ENCODE measurements at places on chromosomes 7 and 10.

GRCh38 chr10:22605168-22605567 is 109.2 kb downstream of the PIP4K2A start:
- no peak for DNase-seq

- no peak for DNase-seq
These were observed 6.2 kb upstream of the CELF2 start for GRCh38 chr10:11011436-11011835.

GRCh38 chr7:28067171-28067570 is 113.4 kb downstream of the JAZF1 start:
- DNase-seq: no peak

DNA sequence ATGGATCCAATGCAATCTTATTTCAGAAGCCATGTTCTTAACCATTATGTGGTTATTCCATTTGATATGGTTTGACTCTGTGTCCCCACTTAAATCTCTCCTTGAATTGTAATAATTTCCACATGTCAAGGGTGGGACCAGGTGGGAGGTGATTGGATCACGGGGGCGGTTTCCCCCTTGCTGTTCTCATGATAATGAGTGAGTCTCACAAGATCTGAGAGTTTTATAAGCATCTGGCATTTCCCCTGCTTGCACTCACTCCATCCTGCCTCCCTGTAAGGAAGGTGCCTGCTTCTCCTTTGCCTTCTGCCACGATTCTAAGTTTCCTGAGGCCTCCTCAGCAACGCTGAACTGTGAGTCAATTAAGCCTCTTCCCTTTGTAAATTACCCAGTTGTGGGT is 32.0 kb upstream of the TSPAN13 start:
- no peak for DNase-seq

DNA sequence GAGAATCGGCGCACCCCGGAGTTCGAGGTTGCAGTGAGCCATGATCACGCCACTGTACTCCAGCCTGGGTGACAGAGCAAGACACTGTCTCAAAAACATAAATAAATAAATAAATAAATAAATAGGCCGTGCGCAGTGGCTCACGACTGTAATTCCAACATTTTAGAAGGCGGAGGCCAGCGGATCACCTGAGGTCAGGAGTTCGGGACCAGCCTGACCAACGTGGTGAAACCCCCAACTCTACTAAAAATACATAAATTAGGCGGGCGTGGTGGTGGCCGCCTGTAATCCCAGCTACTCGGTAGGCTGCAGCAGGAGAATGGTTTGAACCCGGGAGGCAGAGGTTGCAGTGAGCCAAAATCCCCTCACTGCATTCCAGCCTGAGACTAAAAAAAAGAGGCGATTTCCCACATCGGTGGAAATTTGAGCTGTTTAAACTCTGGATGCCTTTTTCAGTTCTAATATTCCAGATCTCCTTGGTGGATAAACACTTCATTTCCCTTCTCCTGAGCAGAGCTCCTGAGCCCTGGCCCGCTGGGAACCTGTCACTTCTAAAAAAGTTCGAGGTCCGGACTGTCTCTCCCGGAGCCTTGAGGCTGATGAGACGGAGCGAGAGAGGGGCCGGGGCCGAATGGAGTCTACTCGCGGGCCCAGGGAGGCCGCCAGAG is 2.0 kb upstream of the NFKB2 start:
- peak; percentile 68 for DNase-seq

DNA sequence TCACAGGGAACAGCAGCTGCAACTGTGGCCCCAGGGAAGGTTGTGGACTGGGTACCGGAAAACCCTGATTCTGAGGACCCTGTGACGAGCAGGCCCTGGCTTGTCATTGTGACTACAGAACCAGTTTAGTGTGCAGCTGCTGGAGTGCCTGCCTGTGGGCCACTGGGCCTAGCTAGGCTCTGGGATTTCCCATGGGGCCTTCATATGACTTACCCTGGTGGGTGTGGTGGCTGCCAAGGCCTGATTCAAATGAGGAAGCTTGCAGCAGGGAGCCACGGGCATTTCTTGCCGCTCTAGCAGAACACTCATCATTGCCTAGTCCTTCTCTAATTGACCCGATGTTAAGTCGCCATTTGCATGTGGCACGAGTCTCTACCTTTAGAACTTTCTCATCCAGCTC is 14.7 kb upstream of the CAMK2G start:
- peak; percentile 92 for DNase-seq

- DNase-seq: no peak
These were observed 12.7 kb upstream of the GSAP start for GRCh38 chr7:77428777-77429231.

DNA sequence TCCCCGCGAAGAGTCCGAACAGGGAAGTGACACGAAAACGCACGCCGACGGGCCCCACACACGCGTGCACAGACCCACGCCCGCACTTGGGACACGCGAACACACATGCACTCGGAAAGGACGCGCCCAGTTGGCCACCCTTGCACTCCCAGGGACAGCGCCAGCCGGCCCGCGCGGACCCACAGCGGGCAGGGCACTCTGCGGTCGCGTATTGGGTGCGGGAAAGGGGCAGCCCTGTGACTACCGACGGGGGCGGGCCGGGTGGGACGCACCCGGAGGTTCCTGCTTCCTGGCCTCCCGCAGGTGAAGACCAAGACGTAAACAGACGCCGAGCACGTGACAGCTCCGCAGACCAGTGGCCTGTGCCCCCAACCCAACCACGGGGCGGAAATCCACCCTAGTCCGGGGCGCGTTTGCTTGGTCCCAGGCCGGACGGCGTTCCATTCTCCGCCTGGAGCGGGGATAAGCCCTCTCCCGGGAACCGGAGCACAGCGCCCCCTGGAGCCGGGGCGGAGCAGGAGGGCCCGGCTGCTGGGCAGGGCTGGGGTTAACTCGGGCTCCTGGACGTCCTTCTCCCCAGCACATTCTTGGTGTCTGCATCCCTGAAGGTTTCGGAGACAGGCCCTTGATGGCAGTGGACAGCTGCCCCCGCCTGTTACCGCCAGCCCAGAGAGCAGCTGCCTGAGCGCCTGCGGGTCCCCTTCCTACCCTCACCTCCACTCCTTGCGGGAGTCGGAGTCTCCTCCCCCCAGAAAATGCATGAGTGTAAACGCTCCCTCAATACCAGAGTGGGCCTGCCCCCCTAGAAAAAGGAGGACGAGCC is 2.0 kb upstream of the LZTS2 start:
- DNase-seq: peak; percentile 94

DNA sequence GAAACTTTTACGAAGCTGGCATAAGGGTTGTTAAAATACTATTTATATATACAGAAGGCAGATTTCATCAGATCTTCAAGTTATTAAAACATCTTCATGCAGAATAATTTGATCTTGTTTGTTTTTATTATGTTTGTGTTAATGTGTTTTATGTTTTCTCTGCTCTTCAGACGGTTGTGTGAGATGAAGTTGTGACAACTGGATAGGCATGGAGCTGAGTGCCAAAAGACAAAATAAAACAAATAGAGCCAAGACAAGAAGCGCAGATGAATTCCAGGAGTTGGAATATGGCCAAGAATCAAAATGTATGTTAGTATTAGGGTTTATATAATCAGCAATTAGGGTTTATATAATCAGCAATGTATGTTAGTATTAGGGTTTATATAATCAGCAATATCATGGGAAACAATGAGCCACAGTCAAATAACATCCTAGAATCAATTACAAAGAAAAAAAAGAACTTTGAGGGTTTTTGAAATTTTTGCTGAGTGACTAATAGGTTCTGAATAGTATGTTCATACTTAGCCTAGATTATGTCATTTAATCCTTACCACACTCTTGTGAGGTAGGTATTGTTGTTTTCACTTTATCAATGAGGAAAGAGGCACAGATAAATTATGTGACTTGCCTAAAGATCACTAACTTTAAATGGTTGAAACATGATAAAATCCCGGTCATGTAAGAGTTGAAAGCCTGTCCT is 488.0 kb upstream of the STEAP1 start:
- no peak for DNase-seq

- peak; percentile 60 for DNase-seq
These were observed 20.0 kb upstream of the LIMK1 start for GRCh38 chr7:74063646-74064045.

DNA sequence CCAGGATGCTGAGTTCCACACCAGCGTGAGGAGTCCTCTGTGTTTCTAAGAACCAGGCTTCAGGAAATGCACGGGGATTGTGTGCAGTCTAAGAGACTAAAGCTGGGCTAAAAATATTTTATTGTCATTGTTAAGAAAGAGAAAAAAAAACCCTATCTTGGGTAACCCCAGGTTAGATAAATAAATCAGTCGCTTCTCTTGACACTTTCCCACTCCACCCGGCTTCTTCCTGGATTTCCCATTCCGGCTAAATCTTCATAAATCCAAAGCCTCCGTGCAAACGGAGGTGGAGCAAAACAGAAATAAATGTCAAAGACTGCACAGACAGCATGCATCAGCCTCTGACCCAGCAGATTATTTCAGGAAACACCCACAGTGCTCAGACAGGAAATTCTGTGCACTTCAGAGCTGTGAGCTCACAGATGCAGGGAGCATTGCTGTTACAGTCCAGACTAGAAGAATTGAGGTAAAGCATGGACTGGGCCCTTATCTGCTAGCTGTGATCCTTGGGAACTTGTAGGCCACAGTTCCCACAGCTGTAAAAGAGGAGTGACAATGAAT is 44.8 kb upstream of the GRID1 start:
- DNase-seq: no peak

DNA sequence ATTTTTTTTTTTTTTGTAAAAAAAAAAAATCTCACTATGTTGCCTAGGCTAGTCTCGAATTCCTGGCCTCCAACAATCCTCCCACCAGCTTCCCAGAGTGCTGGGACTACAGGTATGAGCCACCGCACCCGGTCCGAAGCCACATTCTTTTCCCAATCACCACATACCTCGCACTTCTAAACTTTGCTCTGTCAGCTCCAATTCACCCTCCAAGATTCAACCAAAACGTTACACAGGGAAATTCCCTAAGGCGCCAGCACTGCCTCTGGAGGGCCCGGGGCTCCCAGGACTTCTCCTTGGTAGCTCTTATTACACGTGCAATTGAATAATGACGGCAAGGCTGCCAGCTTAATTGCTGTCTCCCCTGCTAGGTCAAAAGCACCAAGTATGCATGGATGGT is 10.3 kb upstream of the DNAAF5 start:
- no peak for DNase-seq

DNA sequence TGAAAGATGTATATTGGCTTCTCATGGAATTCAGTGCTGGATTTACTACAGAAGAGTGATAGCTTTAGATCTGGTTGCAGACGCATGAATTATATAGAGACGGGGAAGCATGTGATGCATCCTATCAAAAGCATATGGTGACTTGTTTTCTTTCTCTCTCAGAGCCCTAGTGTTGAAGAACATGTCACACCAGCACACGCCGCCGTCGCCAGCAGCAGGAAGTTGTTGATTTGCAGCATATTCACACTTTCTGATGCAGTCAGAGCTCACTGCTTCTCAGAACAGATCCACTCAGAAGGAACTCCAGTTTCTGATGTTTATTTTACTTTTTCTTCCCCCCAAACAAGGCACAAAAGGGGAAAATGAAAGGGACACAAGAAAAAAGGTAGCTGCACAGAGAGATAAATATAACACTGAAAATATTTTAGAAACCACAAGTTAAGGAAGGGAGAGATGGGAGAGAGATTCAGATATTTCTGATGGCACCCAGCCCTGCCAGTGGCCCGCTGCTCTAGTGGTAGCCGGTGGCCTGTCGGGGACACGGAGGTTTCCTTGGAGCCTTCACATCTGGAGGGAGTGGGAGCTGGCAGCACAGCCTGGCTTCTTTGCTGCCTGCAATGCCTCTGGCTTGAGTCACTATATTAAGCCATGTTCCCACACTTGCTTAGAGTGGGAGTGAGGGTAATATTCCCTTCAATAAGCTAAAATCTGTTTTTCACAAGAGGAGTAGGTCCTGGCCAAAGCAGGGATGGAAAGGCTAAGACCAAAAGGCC is 123.2 kb downstream of the NRP1 start:
- DNase-seq: peak; percentile 76

- DNase-seq: no peak
These were observed 75.5 kb downstream of the NRP1 start for GRCh38 chr10:33258967-33259366.

DNA sequence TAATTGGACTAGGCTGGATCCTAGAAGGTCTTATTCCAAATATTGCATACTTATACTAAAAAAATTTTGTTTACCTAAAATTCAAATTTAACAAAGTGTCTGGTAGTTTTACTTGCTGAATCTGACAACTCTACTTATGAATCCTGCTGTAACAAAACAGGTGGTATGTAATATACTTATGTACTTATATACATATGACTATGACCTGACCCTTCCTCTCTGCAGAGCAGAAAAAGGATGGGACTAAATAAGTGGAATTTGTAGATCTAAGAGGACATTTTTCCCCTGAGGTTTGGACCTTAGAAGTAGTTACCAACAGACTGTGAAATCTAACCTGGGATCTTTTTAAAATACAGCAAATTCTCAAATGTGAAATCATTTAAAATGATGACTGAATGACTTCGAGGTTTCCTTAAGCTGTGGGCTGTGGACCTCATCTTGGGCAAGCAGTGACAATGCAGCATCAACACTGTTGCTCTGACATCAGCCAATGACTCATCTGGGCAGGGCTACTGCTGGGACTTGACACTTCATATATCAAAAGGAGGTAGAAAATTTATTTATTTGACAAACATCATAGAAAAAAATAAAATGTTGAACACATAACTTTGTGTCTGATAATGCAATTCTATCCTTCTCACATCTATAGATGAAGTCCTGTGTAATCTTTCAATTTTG is 73.6 kb downstream of the RELN start:
- DNase-seq: no peak

DNA sequence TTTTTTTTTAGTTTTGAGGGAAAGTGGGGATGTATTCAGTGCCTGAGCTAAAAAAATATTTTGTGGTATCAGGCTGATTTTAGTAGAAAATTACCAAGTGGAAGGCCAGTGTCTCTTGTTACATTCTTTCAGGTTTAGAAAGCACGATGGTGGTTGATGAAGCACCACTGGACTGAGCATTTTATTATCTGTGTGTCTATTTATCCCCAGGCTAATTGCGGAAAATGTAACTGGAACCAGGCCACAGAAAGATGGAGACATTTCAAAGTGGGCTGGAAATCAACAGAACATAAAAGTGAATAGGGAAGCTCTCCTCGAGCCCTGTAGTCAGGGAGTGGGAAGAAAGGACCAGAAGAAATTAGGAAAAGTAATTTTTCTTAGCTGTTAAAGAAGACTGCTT is 261.0 kb downstream of the STK31 start:
- no peak for DNase-seq
